NCI-H748 treated with DMSO at 0.1 percent for 48 hours (cell line): ENCODE measurements at places on chromosomes 3 and 15.

DNA sequence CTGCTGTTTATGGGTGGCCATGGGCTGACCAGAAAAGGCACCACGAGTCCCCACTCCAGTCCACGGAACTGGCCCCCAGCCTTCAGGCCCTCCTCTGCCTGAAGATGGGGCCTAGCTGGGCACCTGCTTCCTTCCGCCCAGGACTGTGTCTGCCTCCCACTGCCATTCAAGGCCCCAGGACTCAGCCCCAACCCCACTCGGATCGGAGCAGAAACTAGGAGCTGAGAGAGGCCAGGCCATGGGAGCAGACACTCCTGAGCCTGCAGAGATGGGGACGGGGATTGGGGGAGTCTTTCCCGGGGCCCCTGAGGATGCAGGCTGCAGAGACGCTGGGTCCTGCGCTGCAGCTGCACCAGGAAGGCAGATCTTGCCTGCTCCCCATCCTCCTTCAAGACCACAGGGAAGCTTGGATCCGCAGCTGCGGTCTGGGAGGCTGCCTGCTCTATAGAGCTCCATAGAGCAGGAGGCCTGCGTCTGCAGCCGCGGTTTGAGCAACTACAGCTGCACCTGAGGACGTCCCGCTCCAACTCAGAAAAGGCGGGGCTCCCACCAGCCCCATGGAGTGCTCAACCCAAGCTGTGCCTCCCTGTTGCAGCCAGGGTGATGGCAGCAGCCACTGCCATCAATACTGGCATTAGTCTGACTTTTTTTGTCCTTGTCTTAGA lies 383.9 kb upstream of the TMCO5A start:
- no peak for DNase-seq

- no peak for DNase-seq
These were observed 22.8 kb upstream of the TM2D3 start for GRCh38 chr15:101675015-101675414.

DNA sequence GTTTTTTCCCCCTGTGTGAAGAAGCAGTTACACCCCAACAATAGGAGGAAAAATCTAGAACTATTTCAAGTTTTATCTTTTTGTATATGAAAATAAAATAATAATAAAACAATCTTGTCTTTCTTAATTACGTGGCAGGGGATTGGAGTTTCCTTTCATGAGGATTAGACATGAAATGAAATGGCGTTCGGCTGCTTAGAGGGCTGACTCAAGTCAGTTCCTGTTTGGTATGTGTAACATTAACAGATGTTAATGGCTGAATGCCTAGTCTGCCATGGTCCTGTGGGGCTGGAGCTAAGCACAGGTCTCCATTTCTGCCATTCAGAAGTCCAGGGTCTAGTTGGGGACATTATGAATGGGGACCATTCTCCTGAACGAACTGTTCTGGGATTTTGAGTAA lies 3.1 kb upstream of the EXOG start:
- DNase-seq = no peak

- no peak for DNase-seq
These were observed 309.0 kb upstream of the MDFIC2 start for GRCh38 chr3:70621451-70621850.

DNA sequence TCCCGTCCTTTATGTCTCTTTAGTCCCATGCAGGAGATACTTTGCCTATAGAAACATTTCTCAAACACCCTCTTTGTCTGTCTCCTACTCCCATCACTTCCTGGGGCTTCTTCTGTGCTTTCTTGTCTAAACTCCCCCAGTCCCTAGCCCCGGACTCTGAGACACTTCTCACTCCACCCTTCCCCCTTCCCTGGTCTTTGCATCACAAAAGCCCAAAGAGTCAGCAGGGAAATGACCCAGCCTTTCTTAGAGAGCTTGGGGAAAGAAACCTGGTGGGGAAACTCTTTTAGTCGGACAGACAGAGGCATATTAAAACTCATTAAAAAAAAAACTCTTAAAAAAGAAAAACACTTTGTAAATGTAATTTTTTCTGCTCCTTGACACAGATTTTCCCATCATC lies 211.2 kb downstream of the TJP1 start:
- no peak for DNase-seq

DNA sequence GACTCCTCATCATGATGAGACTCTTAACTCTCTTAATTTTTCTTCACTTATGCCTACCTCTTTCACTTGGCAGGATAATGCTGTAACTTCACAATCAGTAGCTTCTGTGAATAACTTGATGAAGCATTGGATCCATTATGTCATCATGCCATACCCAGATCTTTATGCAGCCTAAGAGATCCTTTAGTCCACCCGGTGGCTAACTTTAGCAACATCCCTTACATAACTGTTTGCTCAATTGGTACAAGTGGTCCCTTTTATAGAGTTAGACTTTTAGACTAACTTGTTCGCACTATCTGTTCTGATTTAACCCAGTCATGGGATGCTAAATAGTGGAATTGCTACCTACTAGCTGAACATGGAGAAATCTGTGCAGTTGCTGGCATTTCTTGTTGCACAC lies 184.5 kb downstream of the USP13 start:
- no peak for DNase-seq

DNA sequence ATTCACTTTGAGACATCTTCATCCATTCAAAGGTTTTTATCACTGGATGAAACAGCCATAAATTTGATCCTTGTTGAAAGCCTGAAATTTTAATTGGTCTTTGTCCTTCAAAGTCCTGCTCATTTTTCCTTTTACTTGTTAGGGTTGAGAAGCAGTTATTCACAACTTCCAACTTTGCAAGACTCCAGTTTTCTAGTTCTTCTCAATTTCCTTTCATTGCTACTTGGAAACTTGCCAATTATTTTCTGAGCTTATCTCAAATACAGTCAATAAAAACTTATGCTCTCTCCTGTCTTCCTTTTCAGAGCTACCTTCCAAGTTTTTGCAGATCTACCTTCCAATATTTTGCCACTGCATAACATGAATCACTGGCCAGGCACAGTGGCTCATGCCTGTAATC lies 23.7 kb upstream of the CD276 start:
- DNase-seq = no peak

DNA sequence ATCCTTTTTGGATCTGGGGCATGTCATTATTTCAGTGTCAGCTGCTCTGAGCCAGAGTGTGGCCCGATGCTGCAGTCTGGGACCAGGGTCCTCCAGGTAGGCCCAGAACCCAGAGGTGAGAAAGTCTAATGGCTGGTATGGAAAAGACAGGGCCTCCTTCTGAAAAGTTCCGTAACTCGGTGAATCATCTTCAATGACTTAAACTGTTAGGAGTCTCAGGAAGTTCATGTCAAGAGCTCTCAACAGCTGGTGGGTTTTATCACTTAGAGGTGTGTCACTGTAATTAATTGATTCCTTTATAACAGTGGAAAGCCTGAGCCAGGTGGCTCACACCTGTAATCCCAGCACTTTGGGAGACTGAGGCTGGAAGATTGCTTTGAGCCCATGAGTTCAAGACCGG lies 28.5 kb upstream of the PDE8A start:
- no peak for DNase-seq
